ENCODE measurements at places on chromosomes 5 and 9.

GRCh38 chr9:129620669-129621295 is at the start of gene C9orf50:
C9orf50 (minus strand) TSS chr9:129621101; CDS start chr9:129620574, 527 bp downstream.
- no peak for DNase-seq

GRCh38 chr5:99105216-99105615 is 176.4 kb upstream of the CHD1 start:
- DNase-seq = no peak

DNA sequence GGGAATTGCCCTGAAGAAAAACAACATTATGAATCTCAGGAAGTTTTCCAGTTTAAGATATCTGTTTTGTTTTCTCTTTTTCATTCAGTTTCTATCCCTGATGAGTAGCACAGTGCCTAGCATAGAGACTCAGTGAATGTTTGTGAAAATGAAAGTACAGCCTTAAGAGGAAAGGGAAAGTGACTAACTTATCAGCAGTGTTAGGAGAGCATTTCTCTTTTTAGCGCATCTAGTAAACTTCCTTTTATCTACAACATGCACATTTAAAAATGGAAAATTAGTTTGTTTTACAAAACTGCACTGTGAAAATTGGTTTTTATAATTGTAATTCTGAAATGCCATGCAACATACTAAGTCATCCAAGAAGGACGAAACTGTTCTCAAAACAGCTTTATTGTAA is 110.8 kb downstream of the SMARCA2 start:
- DNase-seq = no peak

GRCh38 chr9:116099821-116100220 is 53.8 kb upstream of the PAPPA start:
- no peak for DNase-seq

DNA sequence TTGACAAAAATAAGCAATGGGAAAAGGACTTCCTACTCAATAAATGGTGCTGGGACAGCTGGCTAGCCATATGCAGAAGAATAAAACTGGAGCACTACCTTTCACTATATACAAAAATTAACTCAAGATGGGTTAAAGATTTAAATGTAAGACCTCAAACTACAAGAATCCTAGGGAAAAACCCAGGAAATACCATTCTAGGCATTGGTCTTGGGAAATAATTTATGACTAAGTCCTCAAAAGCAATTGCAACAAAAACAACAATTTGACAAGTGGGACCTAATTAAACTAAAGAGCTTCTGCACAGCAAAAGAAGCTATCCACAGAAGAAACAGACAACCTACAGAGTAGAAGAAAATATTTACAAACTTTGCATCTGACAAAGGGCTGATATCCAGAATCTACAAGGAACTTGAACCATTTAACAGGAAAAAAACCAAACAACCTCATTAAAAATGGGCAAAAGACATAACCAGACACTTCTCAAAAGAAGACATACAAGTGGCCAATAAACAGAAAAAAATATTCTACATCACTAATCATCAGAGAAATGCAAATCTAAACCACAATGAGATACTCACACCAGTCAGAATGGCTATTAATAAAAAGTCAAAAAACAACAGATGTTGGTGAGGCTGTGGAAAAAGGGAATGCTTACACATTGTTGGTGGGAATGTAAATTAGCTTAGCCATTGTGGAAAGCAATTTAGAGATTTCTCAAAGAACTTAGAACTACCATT is 75.2 kb upstream of the CPEB4 start:
- DNase-seq = no peak

All from activated T-cell treated with anti-CD3 and anti-CD28 coated beads for 48 hours (primary cell).